Right kidney (tissue), 9 donors: ENCODE measurements at places on chromosomes 2 and 18.
A peak's percentile ranks its signal among the peaks of the same experiment; 100 is the strongest.

DNA sequence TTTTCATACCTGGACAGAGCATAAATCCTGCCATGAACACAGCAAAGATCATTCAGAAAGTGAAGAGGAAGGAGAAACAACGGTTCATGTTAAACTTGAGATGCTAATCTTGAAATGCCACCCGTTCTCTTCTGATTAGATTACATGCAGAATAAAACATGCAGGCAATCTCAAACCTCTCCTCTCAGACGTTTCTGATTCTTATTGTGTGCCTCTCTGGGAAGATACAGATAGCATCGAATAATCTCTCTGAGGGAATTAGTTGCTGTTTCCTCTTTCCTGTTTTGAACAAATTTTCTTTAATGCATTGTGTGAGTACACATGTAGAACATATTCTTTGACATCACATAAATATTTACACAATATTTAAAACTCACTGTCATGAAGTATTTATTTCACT lies 313.4 kb downstream of the PRKCE start:
- no peak for DNase-seq

GRCh38 chr2:15300624-15301573 lies 260.2 kb downstream of the NBAS start:
- no peak for DNase-seq

DNA sequence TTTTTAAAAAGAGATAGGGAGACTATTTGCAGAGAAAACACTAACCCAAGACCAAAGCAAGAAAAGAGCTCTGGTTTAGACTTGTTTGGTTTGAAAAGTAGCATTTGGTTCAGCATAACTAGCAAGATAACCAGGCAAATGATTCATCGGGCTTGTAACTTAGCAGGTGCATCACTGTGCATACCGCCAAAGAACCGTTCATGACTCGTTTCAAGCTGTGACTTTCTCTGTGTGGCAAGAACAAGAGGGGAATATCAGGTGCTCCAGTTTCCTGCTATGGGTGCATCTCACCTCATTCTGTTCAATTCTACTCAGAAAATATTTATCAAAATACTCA lies 244.9 kb downstream of the ETAA1 start:
- no peak for DNase-seq

- no peak for DNase-seq
These were observed 6.3 kb downstream of the MTERF4 start for GRCh38 chr2:241095594-241096290.

DNA sequence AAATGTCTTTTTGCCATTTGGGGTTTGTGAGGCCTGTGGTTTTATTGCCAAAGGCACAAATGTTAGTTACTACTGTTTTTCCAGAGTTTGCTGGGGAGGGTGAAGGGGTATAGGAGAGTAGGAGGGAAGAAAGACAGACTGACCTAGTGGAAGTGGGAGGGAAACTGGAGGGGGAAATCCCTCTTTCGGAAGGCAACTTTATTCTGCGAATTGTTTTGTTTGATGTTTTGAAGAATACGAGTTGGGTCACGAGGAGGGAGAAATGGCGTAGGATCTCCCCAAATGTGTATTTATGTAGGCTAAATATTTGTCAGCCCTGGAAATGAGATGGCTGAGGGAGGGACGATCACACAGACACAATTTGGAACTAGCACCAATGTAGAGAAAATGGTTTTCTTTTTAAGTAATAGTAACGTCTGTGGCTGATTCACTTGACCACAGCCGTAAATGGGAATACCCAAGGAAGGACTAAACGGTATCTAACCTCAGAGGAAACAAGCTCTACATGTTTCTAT lies 172.3 kb downstream of the ICOS start:
- no peak for DNase-seq

DNA sequence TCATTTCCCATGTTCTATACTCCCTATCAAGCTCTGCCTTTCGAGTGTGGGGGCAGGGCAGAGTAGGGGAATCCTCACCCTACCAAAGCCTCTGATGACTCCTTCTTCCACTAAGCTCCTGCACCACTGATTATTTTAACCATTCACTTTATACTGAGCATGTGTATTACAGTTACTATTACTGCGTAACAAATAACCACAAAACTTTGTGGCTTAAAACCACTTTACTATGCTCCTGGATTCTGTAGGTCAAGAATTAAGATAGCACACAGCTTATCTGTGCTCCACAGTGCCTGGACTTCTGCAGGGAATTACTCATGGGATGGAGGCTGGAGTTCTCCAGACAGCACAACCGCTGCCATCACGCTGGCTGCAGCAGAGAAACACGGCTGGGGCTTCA lies 117.4 kb upstream of the DNAJC10 start:
- DNase-seq = no peak

DNA sequence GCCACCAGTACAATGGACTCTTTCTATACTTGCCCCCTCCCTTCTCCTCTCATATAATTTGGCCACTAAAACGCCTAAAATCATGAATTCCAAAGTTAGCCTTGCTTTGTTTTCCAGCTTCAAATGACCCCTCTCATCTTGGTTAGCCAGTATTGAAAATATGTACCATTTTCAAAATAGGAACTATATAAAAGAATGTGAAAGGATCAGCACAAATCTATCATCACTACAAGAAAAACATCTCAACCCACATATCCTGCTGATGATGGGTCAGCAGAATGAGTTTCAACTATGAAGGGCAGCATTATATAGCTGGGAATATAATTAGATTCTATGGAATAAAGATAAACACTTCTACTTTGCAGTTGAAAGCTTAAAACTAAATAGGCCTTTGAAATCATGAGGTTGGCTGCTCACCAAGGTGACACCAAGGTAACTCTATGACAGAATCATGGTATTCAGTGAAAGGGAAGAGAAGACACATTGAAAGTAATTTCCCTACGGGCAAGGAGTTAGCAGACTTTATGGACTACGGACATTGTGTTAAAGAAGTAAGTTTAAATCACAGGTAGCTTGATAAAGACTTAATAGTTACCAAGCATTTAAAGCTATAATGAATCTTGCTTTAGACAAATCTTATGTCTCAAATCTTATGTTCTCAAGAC lies 873.0 kb downstream of the CPS1 start:
- no peak for DNase-seq

DNA sequence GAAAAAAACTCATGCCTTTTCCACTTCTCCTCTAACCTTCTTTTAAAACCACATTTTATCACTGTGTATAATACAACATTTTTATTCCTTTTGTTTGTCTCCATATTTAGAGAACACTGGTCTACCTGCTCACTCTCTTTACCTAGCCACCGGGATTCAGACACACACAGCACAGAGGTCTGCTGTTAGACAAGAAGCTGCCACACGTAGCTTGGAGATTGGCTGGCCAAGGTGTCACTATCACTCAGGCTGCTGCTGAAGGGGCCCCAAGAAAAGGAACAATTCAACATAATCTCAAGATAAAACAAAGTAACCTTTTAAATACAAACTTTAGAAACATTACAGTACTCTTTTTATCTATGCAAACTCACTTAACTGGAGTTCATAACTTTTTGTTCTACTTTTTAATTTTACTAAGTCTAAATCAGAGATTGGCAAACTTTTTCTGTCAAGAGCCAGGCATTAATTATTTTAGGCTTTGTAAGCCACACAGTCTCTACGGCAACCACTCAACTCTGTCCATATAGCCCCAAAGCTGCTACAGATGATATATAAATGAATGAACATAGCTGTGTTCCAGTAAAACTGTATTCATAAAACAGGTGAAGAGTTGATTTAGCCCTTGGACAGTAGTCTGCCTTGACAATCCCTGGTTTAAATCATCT lies 25.8 kb downstream of the FEZ2 start:
- DNase-seq = no peak

GRCh38 chr2:195488567-195488966 lies 168.5 kb upstream of the SLC39A10 start:
- no peak for DNase-seq

DNA sequence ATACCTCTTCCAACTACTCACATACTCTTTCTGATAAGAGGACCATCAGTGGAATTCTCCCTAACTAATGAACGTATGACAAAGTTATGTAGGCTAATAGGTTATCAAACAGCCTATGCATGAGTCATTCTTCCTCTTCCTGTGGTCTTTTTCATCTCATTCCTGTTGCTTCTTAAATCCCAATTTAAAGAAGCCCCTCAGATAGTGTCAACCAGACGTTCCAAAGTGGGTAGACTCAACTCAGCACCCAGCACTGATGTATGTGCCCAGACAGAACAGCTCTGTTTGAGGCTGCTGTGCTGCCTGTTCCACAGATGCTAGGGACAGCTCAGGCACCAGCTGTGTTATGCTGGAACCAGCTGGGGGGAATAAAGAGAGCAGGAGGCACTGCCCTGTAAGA lies 52.6 kb downstream of the CXCR4 start:
- no peak for DNase-seq

DNA sequence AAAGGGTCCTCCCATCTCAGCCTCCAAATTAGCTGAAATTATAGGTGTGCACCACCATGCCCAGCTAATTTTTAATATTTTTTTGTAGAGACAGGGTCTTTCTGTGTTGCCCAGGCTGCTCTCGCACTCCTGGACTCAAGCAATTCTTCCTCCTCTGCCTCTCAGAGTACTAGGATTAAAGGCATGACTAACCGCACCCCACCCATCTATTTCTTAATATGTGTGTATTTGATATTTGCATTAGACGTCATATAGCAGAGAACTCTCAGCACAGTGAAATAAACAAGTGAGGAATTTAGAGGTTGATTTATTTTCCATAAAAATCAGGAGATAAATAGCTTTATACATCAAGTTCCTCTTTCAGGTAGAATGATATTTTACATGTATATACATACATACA lies 213.5 kb downstream of the FSIP2 start:
- DNase-seq = no peak

DNA sequence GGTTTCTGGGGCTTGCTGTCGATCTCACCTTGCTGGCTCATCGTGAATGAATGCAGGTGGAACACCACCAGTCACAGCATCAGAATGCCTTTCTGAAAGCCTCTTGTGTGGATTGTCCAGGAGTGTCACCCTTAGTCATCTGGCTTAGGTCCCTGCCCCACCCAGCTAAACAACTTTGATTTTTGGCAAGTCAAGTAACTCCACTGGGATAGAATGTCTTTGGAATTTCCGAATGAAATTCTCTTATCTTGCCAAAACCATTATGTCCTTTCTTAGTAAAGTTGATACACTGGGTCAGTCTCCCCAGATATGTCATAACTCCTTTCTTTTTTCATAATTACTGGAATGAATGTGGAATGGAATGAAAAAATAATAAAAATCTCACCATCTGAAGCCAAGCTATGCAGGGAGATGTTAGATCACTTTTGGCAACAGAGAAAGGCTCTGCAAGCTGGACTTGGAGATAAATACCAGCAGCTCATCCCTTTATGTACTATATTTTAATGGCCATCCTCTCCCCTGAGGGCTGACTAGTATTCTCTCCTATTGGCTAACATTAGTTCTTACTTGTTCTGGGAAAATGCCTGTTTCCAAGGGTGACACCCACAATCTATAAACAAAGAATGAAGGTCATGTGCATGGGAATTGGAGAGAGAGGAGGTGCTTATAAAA lies 35.4 kb downstream of the INSIG2 start:
- DNase-seq = no peak

- peak; percentile 10 for DNase-seq
These were observed 845.9 kb upstream of the ID2 start for GRCh38 chr2:7835693-7836680.
